Stimulated activated naive CD4-positive, alpha-beta T cell treated with Interleukin-2 at 50 U/mL for 16 hours (primary cell): ENCODE measurements at places on chromosomes 16 and 17.

DNA sequence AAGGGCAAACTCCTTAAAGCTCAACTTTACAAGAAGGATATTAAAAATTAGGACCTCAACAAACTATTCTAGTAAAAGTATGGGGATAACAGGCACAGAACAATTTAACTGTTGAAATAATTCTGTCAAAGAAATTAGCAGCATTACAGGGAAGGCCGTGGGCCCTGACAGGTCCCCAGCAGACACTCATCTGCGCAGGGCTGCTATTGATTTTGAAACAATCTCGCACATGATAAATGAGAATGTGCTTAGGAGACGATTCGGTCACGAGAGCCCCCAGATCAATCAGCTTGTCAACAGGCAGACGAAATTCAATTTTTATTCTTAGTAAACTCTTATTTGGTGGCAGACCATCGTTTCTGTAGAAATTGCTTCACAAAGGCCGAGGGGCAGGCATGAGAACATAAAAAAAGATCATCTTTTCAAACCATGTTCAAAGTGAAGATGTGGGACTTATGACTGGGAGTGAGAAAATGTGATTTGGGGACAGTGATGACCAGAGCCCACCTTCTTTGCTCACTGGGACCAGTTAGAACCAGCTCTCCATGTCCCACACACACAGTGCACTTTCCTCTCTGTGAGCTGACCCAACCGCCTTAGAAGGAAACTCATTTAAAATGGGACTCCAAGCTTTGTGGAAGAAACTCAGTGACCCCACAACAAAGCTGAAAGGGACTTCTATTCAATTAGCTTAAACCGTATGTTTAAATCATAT lies 654.5 kb downstream of the TOX3 start:
- DNase-seq = no peak

- no peak for DNase-seq
Observed at GRCh38 chr17:5128905-5129535, 13.2 kb downstream of the USP6 start.

DNA sequence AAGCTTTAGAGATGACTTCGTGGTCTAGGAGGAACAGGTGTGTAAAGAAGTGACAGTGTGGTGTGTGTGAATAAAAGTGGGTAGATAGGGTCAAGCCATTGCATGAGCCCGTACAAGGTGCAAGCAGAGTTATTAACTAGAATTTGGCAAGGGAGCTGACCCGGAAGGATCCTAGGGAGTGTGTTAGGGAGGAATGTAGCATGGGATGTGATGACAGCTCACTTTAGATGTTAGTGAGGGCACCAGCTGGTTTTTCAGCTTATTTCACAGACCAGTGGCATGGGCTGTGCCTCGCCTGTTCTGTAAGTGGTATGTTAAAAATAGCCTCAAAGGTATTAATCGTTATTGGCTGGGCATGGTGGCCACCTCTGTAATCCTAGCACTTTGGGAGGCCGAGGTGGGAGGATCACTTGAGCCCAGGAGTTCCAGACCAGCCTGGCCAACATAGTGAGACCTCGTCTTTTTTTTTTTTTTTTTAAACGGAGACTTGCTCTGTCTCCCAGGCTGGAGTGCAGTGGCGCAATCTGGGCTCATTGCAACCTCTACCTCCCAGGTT lies 8.3 kb downstream of the ANKRD40CL start:
- no peak for DNase-seq

- DNase-seq = no peak
Observed at GRCh38 chr16:79717333-79718137, 117.0 kb upstream of the MAF start.

- DNase-seq = no peak
Observed at GRCh38 chr16:2009164-2009711, 383 bp downstream of the ZNF598 start.

GRCh38 chr16:48335961-48336360 lies 49.3 kb downstream of the SIAH1 start:
- no peak for DNase-seq

DNA sequence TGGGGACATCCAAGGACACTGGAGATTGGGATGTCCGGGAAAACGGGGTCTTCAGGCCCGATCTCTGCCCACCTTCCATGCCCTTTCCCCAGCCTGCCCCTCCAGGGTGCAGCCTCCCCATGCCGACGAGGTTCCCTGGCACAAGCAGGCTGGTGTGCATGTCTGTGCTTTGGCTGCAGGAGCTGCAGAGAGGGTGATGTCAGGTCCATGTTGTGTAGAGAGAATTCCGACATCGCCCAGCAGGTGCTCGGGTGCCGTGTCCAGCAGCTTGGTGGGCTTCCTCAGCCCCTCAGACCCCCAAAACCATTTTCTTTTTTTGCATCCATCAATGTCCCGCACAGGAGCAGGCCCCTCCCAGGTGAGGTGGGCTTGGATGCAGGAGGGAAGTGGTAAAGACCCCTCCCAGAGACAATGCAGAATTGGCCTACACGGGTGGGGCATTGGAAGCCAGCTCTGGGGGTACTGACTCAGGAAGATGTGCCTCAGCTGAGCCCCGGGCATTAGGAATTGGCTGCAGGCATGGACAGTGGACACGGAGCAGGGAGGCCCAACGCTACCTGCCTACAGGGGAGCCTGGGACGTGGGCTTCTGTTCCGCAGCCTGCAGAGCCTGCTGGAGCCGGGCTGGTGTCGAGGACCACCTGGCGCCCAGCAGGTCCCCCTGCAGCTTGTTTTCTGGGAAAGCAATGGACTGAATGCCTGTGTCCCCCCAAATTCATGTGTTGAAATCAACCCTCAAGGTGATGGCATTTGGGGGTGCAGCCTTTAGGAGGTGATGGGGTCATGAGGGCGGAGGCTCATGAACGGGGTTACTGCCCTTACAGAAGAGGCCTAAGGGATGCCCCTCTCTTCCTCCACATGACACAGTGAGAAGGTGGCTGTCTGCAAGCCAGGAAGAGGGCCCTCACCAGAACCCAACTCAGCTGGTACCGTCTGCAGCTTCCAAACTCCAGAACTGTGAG lies 97.5 kb downstream of the METRNL start:
- no peak for DNase-seq

DNA sequence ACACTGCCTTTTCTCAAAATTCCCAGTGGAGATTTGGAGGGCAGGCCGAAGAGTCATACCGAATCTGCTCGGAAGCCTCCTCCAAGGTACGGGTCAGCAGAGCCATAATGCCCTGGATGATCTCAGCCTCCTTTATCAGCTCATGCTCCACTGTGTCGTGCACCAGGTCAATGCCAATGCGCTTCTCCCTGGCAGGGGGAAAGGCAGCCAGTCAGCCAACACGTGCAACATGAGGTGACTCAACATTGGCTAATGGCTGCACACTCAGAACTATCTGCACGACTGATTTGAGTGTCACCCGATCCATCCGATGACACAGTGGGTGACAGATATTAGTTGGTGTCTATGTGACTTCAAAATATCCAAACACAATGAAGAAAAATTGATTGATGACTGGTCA lies 15.8 kb downstream of the TEKT1 start:
- DNase-seq = no peak

DNA sequence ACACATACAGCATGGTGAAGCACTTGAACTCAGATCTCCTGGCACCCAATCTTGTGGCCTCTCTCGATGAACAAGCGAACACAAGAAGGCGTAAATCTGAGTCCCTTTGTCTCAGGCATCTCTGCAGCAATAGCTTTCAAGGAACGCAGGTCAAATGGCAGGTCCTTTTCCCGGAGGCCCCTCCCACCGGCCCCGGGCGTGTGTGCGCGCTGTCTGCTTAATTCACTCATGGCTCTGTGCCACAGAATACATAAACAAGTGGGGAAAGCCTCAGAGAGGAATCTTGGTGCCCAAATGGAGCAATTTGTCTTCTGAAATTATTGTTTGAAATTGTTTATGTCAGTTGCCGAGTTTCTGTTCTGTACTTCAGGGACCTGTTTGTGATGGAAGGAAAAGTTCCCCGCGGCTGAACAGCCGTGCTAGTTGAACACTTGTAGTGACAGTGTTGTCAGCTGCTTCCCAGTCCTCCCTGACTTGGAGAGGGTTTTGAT lies 14.8 kb downstream of the MYOCD start:
- DNase-seq = no peak

GRCh38 chr16:56910654-56911539 lies 21.0 kb upstream of the HERPUD1 start:
- DNase-seq = no peak

DNA sequence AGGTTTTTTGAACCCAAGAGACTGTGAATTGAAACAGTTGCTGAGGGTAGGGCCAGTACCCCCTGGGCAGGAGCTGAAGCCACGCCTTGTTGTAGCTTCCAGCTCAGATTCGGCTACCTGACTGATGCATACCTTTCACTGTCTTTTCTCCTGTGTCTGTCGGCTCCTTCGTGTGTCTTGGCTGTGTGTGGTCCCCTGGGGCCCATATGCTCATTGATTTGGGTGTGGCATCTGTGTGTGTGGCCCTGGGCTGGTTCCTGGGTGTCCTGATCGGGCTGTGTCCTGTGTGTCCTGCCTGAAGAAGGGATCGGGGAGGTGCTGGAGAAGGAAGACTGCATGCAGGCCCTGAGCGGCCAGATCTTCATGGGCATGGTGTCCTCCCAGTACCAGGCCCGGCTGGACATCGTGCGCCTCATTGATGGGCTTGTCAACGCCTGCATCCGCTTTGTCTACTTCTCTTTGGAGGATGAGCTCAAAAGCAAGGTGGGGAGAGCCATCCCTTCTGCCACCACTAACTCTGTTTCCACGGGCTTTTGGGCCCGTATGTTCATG lies 20.9 kb downstream of the CASKIN2 start:
- DNase-seq = no peak

DNA sequence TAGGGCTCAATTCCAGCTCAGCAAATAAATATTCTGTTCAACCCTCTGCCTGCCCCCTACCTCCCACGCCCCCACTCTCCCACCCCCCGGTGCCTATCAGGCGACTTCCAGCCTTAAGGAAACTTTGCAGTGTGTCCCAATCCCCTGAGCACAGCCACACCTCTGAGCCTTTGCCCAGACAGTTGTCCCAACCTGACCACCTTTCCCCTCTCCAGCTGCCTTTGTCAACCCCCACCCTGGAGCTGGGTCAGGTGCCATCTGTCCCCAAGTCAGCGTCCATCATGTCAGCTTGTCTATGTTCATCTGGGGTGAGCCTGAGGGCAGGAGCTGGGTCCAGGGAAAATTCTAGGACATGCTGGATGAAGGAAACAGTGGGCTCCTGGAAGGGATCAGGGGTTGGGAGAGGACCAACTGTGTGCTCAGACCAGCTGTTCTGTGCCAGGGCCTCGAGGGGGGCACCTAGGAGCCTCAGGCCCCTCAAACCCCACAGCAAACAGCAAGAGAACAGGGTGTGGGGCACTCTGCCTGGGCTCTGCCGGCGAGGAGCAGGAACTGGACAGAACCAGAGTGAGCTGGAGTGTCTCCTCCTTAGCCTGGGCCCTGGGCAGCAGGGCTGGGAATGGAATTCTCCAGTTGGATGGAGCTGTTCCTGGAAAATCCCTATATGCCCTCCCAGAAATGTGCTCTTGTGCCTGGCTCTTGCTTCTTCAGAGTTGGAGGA lies 17.8 kb downstream of the CDH16 start:
- DNase-seq = no peak

- DNase-seq = no peak
Observed at GRCh38 chr17:4357030-4357628, 9.3 kb downstream of the UBE2G1 start.

DNA sequence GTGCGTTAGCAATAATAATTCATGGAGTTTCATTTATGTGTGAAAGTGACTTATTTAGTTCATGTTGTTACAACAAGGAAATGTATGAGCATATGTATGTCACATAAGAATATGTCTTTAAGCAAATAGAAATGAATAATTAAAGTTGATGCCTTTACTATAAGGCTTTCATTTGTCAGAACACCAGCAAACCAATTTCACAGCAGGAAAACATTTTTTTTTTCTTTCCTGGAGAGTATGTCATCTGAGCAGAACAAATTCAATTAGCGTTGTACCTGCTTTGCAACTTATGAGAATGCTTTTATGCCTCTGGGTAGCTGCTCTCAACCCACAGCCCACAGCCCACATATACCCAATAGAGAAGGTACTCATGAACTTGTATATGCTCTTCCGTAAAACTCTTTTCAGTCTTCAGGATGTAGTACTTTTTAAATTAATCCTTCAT lies 26.3 kb upstream of the APOH start:
- peak; percentile 26 for DNase-seq

DNA sequence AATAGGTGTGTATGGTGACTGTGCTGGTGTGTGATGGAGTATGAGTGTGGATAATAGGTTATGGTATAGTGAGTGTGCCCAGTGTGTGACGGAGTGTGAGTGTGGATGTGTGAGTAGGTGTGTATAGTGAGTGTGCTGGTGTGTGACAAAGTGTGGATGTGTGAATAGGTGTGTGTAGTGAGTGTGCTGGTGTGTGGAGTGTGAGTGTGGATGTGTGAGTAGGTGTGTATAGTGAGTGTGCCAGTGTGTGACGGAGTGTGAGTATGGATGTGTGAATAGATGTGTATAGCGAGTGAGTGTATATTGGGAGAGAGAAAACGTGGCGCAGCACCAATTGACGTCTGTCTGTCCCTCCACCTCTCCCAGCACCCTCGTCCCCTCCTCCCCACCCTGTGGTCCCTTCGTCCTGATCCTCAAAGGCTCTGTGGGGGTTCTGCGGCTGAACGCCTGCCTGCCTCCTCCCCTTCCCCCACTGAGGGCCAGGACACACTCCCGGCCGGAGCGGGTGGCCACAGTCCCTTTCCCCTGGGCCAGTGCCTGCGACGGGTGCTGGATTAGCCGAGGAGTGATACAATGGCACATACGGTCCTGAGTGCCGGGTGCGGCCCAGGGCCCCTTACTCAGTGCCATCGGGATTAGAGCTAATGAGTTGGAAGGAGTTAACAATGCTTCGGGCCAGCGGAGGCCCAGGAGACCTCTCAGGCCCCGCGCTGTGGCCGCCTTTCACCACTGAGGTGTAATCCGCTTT lies 160.0 kb downstream of the MRM1 start:
- DNase-seq = no peak

DNA sequence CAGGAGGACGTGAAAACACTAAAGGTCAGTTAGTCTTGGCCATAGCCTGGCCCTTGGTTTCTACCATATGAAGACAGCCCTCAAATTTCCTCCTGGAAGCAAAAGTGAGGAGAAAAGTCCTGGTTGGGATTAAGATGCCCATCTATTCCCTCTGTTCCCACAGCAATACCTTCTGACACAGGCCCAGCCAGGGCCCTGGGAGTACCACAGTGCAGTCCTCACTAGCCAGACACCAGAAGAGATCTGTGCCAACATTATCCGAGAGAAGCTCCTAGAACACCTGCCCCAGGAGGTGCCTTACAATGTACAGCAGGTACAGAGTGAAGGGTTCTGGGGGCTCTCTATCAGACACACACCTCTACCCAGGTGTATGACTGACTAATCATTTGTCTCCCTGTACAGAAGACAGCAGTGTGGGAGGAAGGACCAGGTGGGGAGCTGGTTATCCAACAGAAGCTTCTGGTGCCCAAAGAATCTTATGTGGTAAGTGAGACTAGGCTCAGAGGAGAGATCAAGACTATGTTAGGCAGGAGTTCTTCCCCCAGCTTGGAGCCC lies 4.1 kb downstream of the ERAL1 start:
- DNase-seq = no peak

DNA sequence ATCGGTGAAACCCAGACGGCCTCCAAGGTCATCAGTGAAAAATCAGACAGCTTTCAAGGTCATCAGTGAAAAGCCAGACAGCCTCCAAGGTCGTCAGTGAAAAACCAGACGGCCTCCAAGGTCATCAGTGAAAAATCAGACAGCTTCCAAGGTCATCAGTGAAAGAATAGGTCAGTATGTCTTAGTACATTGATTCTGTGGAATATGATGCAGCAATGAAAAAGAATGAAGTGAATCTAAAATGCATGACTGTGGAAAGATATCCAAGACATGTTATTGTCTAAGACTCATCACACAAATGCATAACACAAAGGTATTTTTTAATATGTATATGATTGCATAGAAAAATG lies 72.5 kb downstream of the CMIP start:
- no peak for DNase-seq

GRCh38 chr16:25692742-25693508 lies 1.2 kb downstream of the HS3ST4 start:
- DNase-seq = no peak
